ENCODE measurements at places on chromosomes 2 and 18.

DNA sequence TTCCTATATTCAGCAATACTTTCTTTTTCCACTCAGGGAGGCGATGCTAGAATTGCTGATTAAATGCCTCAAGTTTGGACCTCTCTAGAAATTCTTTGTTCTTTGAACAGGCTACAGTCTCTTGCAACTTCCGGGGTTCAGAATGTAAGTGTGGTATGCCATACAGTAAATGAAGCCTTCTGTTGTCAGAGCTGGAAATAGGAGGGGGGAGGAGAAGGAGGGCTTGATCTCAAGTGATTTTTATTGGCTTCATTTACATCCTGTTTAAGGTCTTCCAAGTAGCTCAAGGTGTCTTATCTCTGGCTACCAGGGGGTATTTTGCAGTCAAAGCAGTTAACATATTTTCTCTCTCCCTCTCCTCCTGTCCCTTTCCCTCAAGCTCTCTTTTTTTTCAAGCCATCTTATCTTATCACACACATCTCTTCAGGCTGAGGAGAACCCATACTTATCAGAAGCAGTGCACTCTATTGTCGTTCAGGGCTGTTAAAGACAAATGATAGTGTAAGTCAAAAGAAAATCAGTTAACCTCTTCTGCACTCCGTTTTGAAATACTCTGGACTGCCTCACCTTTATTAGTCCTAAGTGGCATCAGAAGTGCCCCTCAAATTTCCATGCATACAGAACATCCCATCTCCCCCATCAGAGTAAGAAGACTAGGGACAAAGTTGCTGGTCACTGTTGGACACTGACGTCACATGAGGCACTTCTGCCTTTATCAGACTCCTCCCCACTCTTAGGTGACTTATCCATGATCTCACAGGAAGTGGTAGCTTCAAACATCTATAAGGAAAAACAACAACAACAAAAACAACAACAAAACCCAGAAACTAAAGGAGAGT, 112.2 kb downstream of the ZNF521 start:
- no peak for DNase-seq

GRCh38 chr2:120568975-120569268, 166.7 kb upstream of the GLI2 start:
- DNase-seq, result no peak

DNA sequence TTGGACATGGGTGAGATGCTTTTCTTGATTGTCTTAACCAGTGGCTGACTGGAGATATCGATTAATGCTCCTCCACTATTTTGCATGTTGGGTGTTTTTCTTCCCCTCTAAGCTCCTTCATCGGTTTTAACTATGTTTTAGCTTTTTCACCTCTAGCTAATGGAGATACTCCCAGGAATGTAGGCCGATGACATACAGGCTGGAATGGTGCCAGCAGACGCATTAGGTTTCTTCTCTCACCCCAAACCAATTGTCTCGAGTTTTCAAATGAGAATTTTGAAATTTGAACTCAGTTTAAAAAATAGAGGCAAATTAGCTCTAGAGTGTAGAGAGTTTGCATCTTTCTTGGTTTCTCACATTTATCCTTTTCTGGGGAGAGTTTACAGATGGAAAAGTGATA, 247.6 kb downstream of the RPRM start:
- no peak for DNase-seq

DNA sequence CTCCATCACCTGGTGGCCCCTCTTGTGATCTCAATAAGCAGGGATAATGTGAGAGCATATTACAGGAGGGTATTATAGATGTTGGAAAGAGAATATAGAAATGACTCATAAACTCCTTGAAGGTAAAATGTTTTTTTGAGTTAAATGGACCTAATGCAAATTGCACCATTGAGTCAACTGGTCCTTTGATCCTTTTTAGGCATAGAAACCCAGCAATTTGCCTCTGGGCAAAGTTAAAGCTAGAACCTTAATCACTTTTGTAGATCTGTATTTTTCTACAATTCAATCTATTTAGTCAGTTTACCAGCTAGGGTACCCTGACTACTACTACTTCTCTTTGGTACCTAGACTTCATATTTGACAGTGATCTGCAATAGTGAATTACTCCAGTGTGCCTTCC, 71.8 kb upstream of the RNF152 start:
- DNase-seq, result no peak

GRCh38 chr2:237500681-237501424, 13.8 kb downstream of the MLPH start:
- no peak for DNase-seq

DNA sequence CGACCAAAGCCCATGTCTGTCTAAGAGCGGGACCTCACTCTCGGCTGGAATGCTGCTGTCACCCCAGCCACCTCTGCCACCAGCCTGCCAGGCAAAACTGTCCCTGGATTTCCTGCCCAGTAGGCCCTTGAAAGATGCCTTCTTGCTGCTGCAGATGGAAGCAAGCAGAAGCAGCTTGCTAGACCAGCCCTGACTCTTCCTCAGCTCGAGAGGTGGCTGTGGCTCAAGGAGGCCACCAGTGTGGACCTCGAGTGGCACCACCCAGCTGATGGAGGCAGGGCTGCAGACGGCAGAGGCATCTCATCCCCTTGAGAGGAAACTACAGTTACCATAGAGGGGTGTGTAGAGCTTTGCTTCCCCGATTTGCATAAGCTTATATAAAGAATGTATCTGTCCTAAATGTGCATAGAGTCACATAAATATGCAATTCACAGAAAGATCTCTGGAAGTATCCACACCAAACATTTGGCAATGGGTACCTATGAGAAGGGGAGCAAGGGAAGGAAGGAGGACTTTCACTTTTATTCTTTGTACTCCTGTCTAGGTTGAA, 20.6 kb downstream of the ADCY3 start:
- DNase-seq, result no peak

DNA sequence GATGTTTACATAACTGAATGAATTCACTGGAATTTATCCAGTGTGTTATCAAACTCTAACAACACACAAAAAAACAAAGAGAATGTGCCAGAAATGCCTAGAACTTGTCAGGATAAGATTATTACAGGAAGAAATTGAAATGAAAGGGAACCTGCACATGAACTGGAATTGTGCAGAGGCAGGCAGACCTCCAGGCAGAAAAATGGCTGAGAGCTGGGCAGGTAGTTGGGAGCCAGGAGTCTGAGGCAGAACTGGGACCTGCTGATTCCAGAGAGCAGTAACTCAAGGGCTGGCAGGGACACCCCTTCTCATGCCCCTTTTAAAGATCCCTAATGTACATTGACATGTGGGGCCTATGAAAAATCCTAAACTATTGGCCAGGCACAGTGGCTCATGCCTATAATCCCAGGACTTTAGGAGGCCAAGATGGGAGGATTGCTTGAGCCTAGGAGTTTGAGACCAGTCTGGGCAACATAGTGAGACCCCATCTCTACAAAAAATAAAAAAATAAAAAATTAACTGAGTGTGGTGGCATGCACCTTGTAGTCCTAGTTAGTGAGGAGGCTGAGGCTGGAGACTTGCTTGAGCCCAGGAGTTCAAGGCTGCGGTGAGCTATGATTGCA, 674 bp upstream of the SP110 start:
- no peak for DNase-seq

- DNase-seq, result no peak
Measured at GRCh38 chr2:1664698-1665097, 79.6 kb downstream of the PXDN start.

DNA sequence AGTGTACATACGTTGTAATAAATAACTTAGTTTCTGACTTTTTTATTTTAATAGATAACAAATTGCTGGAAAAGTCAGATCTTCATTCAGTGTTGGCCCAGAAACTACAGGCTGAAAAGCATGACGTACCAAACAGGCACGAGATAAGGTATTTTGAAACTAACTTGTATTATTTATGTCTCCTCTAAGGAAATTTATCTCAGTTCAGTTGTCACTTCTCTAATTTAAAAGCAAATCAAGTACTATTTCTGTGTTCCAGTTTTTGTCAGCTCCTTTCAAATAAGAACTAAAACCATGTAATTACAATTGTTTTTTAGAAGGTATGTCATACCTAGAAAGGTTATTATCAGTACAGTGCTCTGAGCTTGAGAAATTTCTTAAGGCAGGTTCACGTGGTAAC, 4.6 kb downstream of the ATG16L1 start:
- DNase-seq, result no peak

DNA sequence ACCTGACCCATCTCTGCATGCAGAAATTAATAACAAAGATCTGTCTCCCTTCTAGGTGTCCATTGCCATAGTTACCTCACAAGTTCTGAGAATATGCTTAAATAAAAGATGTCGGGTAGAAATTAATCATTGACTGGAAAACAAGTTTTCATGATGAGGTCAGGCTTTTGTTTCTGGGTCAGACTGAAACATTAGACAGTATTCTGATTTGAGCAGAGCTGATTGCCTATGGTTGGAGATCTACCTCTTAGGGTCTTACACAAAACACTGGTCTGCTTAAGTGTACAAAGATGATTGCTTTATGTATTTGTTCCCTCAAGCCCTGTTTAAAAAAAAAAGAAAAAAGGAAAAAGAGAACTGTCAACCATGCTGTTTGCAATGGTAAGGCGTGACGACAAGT, 956.4 kb downstream of the CPS1 start:
- no peak for DNase-seq

DNA sequence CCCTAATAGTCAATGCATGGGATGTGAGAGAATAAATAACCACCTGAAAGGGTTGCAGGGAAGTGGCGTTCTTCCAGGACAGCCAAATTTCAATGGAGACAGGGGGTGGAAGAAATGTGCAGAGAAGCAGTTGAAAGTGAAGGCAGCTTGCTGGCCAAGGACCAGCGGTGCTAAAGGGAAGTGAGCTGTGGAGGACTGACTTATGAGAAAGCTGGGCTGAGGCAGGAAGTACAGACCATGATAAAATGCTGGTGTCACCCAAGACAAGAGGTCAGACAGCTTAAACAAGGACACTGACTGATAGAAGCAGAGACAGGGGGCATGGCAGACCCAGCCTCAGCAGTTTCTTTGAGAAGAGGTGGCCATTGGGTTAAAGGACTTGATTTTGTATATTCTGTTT, 106.7 kb downstream of the DTNB start:
- no peak for DNase-seq

- DNase-seq, result no peak
Measured at GRCh38 chr2:181121996-181122395, 141.6 kb downstream of the UBE2E3 start.

- DNase-seq, result no peak
Measured at GRCh38 chr18:34773961-34774766, 64.1 kb downstream of the DTNA start.
